ENCODE measurements at places on chromosomes 1 and 21.
A peak's percentile ranks its signal among the peaks of the same experiment; 100 is the strongest.

- DNase-seq: no peak
Measured at GRCh38 chr1:23779826-23780371, 1.7 kb downstream of the PITHD1 start.

GRCh38 chr1:239558991-239559390, 172.6 kb downstream of the CHRM3 start:
- DNase-seq: no peak

GRCh38 chr1:7702365-7702764, 68.7 kb upstream of the VAMP3 start:
- no peak for DNase-seq

DNA sequence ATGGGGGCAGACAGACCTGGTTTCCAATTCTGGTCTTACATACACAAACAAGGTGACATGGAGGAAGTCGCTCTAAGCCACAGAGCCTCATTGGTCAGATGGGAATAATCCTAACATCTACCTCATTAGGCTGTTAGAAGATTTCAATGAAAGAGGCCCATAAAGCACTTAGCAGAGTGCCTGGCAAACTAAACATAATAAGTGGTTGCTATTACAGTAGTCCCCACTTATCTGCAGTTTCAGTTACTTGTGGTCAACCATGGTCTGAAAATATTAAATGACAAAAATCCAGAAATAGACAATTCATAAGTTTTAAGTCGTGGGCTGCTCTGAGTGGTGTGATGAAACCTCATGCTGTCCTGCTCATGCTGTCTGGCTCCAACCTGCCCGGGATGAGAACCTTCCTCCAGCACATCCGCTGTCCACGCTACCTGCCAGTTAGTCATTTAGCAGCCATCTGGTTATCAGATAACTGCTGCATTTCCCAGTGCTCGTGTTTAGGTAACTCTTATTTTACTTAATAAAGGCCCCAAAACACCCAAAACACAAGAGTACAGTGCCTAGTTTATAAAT, 112.3 kb downstream of the DDX20 start:
- DNase-seq: no peak

GRCh38 chr1:26279456-26280332, at the start of gene SH3BGRL3:
SH3BGRL3 (plus strand) TSS chr1:26280086; CDS start chr1:26280156, 70 bp downstream.
- DNase-seq: peak; percentile 91

DNA sequence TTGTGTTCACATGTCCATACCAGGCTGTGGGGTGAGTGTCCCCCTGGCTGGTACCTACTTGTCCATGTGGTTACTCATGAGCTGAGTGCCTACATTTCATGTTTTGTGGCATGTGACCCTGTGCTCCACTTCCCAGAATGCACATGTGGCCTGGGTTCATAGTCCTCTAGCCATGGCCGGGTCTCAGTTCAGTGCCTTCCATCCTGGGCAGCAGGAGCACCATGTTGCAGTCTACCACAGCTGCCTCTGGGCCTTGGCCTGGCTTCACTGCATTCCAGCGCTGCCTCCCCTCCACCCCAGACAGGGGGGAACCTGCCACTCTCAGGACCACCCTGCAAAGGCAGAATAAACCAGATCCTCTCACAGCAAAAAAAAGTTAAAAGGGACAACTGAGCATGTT, 5.5 kb downstream of the CEPT1 start:
- DNase-seq: no peak

DNA sequence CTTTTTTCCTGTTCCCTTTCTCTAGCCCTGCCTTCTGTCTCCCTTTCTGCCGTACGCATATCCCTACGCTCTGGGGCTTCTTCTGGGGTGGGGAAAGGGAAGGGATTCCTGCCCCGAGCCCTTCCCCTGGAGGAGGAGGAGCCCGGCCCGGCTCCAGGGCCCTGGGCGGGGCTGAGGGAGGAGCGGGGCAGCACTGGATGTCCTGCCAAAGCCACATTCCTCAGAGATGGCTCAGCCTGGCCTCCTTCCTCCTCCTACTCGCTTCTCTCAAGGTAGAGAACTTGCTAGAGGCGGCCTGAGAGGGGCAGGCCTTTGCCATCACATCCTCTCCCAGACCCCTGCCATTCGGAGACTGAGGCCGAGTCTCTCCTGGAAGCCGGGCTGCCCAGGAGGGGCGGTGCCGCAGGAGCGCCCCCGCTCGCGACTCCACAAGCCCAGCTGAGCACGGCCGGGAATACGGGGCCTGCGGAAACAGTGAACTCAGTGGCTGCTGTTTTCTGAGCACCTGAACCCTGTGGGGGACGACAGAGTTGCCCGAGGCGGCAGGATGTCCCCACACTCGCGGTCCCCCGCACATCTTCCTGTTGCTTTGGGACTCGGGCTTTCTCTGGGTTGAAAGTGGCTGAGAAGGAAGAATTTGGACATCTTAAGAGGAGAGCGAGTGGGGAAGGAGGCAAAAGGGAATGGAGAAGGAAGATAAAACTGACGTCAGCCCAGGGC, 12.2 kb downstream of the ADAMTSL4 start:
- peak; percentile 97 for DNase-seq

DNA sequence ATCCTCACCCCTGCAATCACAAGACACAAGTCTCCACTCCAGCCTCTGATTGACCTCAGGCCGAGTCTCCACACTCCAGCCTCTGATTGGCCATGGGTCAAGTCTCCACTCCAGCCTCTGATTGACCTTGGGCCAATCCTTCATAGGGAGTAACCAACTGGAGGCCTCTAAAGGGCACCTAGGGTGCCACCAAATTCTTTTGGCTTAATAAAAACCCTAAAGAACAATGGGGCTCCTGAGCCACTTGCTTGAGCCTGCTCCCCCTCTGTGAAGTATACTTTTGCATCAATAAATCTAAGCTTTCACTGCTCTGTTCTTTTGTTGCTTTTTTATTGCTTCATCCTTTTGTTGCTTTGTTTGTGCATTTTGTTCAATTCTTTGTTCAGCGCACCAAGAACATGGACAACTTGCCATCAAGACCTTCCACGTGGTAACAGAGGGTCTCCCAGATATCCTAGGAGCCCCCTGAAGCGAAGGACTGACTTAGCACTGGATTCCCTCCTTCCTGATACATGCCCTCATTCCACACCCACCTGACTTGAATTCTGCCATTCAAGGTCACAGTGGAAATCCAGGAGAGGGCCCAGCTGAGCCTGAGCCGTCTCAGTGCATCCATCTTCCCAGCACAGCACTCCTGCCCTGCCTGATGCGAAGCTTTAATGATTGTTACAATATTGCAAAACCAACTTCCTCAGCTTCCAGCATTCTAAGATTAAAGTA, 152.9 kb downstream of the NPHP4 start:
- DNase-seq: no peak

GRCh38 chr1:89882348-89883029, 61.7 kb downstream of the LRRC8D start:
- DNase-seq: no peak

- no peak for DNase-seq
Measured at GRCh38 chr1:14495381-14495780, 103.1 kb upstream of the KAZN start.

GRCh38 chr1:232037774-232038388, 411.3 kb downstream of the DISC1 start:
- no peak for DNase-seq

GRCh38 chr1:216691710-216692109, 31.5 kb downstream of the ESRRG start:
- no peak for DNase-seq

DNA sequence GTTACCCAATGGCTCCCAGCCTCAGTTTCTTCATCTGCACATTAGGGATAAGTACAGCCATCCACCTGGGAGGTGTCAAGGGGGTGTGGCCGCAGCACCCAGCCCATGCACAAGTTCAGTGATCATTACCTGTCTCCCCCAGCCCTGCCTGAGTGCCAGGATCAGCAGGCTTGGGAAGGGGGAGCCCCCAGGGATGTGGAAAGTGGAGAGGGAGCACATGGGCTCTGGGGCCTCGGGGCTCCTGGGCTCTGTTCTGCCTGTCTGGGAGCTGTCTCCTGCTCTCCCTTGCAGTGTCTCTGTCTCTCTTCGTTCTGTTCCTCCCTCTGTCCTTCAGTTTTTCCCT, 10.8 kb upstream of the PADI1 start:
- no peak for DNase-seq

DNA sequence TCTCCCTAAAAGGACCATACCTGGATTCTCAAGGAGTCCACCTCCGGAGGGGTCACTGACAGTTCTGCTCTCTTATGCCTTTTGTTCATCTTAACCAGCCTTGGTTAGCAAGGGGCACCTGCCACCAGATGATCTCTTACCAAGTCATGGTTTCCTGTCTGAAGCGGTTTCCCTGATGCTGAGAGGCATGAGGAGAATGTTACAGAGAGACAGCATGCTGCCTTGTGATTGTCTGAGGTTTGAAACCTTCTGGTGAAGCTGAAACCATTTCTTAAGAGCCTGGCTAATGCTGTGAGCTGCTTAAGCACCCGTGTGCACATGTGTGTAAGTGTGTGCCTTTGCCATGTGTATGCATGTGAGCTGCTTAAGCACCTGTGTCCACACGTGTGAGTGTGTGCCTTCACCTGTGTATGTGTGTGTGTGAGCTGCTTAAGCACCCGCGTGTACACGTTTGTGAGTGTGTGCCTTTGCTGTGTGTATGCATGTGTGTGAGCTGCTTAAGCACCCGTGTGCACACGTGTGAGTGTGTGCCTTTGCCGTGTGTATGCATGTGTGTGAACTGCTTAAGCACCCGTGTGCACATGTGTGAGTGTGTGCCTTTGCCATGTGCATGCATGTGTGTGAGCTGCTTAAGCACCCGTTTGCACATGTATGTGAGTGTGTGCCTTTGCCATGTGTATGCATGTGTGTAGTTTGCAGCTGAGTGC, 136.4 kb upstream of the COL6A1 start:
- no peak for DNase-seq

GRCh38 chr21:29604076-29604475, 305.4 kb downstream of the BACH1 start:
- no peak for DNase-seq

DNA sequence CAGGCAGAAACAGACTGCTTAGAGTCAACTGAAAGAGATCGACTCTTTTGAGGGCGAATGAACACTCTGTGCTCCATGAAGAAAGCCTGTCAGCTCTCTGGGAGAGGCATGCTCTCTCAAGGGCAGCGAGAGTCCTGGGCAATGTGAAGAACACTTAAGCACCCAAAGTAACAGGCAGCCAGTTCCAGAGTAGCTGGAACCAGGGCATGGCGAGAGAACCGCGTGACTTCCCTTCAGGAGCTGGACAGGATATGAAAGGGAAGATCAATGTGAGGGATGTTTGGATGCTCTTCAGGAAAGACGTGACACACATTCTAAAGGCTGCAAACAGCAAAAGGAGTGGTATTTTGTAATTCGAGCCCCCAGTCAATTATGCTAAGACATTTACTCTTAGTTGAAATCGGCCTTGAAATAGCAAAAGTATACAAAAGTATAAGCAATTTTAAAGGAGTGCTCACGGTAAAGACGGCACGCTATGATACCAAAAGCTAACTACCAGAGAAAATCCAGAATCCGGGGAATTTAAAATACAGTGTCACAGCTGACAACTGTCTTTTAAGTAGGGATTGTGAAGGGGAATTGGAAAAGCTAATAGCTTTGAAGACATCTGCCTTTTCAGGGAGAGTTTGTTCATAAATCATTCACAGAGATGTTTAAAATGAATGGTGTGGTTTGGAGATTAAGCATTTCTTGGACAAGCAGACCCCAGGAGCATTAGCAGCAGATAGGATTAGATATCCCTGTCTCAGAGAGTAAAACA, 20.8 kb downstream of the ADAMTS5 start:
- no peak for DNase-seq

- no peak for DNase-seq
Measured at GRCh38 chr1:183609313-183609712, 19.1 kb upstream of the NCF2 start.

- DNase-seq: no peak
Measured at GRCh38 chr1:183276386-183277080, 90.5 kb downstream of the LAMC2 start.

DNA sequence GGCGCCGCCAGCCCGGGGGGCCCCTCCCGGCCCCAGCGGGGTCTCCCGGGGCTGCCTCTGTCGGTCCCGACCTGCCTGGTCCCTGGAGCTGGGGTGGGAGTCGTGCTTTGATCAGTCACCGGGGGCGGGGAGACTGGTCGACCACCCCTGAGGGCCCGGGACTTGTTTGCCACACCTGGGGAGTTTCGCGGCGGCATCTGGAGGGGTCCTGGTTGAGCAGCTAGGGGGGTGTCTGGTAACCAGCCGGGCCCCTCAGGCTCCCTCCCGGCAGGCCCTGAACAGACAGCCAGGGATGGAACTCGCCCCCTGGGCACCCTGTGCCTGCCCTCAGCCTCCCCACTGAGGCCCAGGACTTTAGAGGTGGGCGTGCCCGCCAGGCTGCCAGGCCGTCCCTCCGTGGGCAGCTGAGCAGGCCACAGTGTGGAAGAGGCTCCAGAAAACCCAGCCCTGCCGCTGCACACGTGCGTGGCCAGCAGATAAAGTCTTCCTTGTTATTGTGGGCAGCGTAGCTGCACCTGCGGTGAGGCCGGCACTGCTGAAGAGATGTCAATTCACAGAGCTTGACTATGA, 13.3 kb upstream of the SAMD11 start:
- DNase-seq: peak; percentile 41
